Peyer's patch (tissue), 4 donors: ENCODE measurements at places on chromosomes 2 and 18. TPM values are rescaled to one million over a fixed set of nuclear protein-coding genes. Genes with fewer than 3 reads are reported as not detected.

STAT4 gene
- total RNA-seq: 5.0 TPM

LYPD6B gene
- total RNA-seq: 4.4 TPM

MOB1A gene
- 46.7 TPM for total RNA-seq

DNA sequence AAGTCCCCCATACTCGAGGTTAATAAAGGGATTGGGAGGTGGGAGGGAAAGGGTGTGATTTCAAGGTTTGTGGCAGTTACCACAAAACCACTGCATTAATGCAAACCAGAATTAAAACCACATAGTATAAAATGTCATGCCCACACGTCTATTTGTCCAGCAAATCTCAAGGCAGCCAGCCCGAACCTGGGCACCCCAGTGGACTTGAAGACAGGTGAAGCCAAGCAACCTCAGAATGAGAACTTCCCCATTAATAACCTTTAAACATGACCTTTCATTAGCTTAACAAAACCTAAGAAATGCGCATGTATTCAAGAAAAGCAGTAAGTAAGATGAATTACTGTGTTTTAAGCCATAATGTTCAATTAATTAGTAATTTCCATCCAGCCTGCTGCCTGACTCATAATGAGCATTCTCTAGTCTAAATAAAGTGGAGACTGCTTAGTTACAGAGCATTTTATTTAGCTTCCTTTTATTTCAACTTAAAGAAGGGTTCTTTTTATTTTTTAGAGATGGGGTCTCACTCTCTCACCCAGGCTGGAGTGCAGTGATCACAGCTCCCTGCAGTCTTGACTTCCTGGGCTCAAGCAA lies 229.6 kb downstream of the FAM210A start:
- no peak for DNase-seq

- no peak for DNase-seq
Observed at GRCh38 chr2:109350526-109350925, 221.5 kb downstream of the SH3RF3 start.

GRCh38 chr2:239674981-239675825 lies 274.4 kb upstream of the HDAC4 start:
- DNase-seq: no peak

GRCh38 chr18:37335409-37335736 lies 230.2 kb downstream of the CELF4 start:
- no peak for DNase-seq
